Bronchial epithelial cell (primary cell): ENCODE measurements at places on chromosomes 3 and 15. TPM values are rescaled to one million over a fixed set of nuclear protein-coding genes. Genes with fewer than 3 reads are reported as not detected.

GRCh38 chr15:99239545-99240198 is 9.7 kb downstream of the TTC23 start:
- DNase-seq: no peak

DNA sequence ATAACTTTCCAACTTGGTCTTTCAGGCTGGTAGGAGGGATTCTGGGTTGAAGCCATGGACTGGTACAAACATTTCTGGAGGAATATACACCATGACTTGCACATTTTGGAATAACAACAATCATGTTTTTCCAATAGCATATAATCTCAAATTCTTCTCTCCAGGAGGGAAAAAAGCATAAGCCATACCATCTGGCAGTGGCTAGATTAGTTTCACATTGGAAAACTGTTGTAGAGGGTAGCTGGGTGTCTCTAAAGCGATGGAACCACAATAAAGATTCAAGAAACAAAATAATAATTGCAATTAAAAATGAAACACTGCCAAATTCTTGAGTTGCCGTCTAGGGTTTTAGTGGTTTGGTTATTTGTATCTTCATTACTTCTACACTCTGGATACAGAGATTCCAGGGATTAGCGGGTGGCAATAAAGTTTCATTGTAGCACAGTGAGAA is 278.5 kb upstream of the RASGRP1 start:
- DNase-seq: no peak

SV2B gene
- total RNA-seq: 0.26 and 0.38 TPM in 2 replicates

THPO gene
- not detected in 2 replicates for total RNA-seq

C3orf85 gene
- not detected in 2 replicates for total RNA-seq
